Upper lobe of left lung (tissue), 6 donors: ENCODE measurements at places on chromosomes 7 and 10. TPM values are rescaled to one million over a fixed set of nuclear protein-coding genes. Genes with fewer than 3 reads are reported as not detected.

Gene CYP2C19
- total RNA-seq: 0.20 TPM

Gene CHCHD3
- total RNA-seq: 46.4 TPM

DNA sequence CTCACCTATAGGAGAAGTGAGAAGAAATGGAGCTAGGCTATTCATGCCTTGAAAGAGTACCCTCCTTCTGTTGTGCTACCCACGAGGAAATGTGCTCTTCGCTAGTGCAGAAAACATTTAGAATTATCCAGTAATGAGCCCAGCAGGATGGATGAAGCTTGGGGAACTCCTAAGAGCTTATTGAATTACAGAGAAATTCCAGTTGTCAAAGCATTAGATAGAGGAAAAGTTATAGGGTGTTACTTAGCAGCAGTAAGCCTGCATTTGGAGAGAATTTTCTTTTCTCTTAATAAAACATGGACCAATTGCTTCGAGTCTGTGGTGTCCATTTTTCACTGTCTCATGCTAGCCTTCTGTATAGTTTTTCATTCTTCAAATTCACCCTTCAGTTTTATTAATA, 5.0 kb downstream of the R3HCC1L start:
- H3K4me3 ChIP-seq: no peak overlapping the region
- H3K27ac ChIP-seq: no peak overlapping the region
- no peaks in the 10 kb centered on the region for H3K27me3 ChIP-seq
- H3K36me3 ChIP-seq: no peaks in the 10 kb centered on the region
- H3K4me1 ChIP-seq: peaks cover 32% of the 10 kb centered on the region
- DNase-seq: no peak

GRCh38 chr7:128201067-128201689, 39.9 kb upstream of the LEP start:
- H3K27me3 ChIP-seq: peaks cover 20% of the 10 kb centered on the region
- H3K36me3 ChIP-seq: no peaks in the 10 kb centered on the region
- peak overlapping the region; percentile 28 for H3K4me3 ChIP-seq
- peaks cover 14% of the 10 kb centered on the region for H3K4me1 ChIP-seq
- H3K27ac ChIP-seq: no peak overlapping the region
- DNase-seq: no peak

GRCh38 chr7:135328053-135328452, 94.4 kb downstream of the STRA8 start:
- no peak overlapping the region for H3K4me3 ChIP-seq
- H3K36me3 ChIP-seq: no peaks in the 10 kb centered on the region
- no peaks in the 10 kb centered on the region for H3K4me1 ChIP-seq
- DNase-seq: no peak
- no peak overlapping the region for H3K27ac ChIP-seq

DNA sequence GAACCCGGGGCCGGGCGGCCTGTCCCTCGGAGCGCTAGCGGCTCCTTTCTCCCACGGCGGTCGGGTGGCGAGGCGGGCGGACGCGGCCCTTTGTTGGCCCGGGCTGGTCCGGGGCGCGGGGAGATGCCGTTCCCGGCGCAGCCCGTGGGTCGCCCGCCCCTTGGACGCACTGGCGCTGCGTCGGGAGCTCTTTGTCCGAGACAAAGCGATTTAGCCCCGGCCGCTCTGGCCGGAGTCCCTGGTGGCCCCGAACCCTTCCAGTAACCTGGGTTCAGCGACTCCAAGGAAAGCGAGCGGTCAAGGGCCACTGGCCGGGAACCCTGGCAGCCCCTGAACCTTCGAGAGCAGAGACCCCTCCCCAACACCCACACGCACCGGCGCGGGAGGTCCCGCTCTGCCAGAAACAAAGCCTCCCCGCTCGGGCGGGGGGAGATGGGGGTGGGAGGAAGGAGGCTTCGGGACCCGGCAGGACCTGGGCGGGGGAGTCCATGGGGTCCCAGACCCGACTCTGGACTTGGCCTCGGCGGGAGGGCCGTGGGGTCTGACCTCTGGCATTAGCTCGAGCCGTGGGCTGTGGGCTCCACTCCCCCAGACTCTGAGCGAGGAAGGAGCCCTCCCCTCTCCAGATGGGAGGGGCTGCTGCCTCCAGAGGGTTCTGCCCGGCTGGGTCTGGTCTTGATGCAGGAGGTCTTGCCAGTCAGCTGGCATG, 836 bp downstream of the DPYSL4 start:
- H3K27me3 ChIP-seq: peaks cover 46% of the 10 kb centered on the region
- no peaks in the 10 kb centered on the region for H3K36me3 ChIP-seq
- peak; percentile 87 for DNase-seq

DNA sequence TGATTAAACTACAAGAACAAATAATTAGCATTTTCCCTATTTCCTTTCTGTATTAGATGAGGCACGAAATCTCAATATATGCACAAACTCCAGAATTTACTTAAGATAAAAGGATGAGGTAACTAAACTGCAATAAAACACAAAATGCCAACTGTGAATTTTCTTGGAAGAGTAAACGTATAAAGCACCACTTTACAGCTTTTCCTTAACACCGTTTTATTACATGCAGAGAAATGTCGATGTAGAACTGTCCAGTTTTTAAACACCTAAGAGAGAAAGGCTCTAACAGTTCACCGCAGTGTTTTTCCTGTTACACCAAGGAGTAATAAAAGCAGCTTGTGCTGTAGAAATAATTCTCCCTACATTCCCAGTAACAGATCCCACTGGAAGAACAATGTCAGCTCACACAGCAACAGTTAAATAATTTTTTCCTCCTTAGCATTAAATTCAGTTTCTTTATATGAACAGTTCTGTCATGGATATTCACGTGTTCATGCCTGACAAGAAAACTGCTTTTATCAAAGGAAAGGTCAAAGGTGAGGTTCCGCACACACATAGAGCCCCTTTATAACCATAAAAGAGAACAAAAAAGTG, 52.0 kb downstream of the MINDY3 start:
- DNase-seq: no peak
- H3K27ac ChIP-seq: no peak overlapping the region
- H3K27me3 ChIP-seq: no peaks in the 10 kb centered on the region
- H3K4me3 ChIP-seq: no peak overlapping the region
- H3K4me1 ChIP-seq: no peaks in the 10 kb centered on the region

DNA sequence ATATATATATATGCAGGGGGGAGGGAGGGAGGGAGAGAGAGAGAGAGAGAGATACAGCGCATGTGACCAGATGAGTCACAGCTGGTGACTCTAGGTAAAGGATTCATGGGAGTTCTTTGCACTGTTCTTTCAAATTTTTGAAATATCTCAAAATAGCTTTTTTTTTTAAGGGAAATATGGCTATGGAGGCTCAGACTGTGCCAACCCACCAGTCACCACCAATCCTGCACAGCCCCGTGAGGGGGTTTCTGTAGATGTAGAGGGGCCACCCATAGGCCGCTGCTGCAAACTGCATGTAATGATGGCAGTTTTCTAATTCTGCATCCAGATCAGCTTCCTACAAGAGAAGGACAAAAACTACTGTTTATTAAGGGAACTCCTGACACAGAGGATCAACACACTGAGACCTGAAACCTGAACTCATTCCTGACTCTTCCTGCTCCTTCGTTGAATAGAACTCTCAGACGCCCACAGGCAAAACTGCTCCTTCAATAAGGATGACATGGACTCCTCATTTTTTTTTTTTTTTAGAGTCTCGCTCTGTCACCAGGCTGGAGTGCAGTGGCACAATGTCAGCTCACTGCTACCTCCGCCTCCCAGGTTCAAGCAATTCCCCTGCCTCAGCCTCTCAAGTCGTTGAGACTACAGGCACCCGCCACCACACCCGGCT, 17.3 kb downstream of the DAGLB start:
- H3K4me1 ChIP-seq: peaks cover 11% of the 10 kb centered on the region
- no peak overlapping the region for H3K27ac ChIP-seq
- H3K36me3 ChIP-seq: peaks cover 85% of the 10 kb centered on the region
- H3K4me3 ChIP-seq: no peak overlapping the region
- H3K27me3 ChIP-seq: no peaks in the 10 kb centered on the region

DNA sequence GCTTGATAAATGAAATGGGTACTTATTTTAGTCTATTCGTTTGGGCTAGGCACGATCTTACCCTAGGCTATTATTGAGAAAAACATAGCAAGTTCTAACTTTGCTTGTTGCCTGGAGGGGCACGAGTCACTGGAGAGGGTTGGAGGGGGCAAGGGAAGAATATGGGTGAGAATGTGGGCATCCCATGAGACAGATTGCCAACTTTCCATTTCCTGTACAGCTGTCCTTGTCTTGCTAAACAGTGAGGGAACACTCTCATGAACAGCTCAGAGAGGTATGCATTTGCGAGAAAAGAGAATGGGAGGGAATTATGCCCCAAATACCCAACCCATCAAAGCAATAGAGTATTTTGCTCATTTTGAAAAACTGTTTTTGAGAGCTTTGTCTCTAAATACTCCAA, 9.2 kb downstream of the CDHR3 start:
- DNase-seq: no peak
- H3K27ac ChIP-seq: no peak overlapping the region
- H3K4me1 ChIP-seq: no peaks in the 10 kb centered on the region
- H3K27me3 ChIP-seq: no peaks in the 10 kb centered on the region
- no peak overlapping the region for H3K4me3 ChIP-seq

- no peak overlapping the region for H3K27ac ChIP-seq
- no peak overlapping the region for H3K4me3 ChIP-seq
- no peaks in the 10 kb centered on the region for H3K27me3 ChIP-seq
- no peaks in the 10 kb centered on the region for H3K4me1 ChIP-seq
- no peak for DNase-seq
Measured at GRCh38 chr10:49593998-49594397, 16.1 kb upstream of the SLC18A3 start.
